ENCODE measurements at places on chromosomes 2 and 18.

GRCh38 chr18:76504749-76505148 is 9.7 kb upstream of the ZNF516 start:
- DNase-seq, result no peak

DNA sequence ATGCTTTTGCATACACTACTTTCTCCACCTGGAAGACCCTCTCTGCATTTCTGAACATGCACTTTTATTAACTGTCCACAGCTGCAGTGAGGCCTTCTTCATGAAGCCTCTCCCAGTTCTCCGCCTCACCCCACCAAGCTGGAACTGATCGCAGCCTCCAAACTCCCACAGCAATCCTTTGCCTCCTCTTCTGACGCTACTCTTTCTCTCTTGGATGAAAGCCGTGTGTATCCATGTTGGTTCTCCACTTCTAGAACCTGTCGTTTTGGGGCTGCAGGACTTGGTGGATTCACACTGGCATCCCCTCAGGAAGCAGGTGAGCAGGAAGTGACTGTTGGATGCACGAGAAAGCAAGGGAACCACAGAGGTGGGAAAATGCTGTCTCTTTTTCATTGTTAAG is 288.6 kb downstream of the MYCN start:
- DNase-seq, result no peak

GRCh38 chr2:55804535-55804934 is 110.9 kb upstream of the PNPT1 start:
- DNase-seq, result no peak

GRCh38 chr2:96538487-96539214 is 2.1 kb downstream of the ARID5A start:
- peak; percentile 73 for DNase-seq

- DNase-seq, result no peak
These were observed 45.3 kb downstream of the CD28 start for GRCh38 chr2:203751685-203752271.

DNA sequence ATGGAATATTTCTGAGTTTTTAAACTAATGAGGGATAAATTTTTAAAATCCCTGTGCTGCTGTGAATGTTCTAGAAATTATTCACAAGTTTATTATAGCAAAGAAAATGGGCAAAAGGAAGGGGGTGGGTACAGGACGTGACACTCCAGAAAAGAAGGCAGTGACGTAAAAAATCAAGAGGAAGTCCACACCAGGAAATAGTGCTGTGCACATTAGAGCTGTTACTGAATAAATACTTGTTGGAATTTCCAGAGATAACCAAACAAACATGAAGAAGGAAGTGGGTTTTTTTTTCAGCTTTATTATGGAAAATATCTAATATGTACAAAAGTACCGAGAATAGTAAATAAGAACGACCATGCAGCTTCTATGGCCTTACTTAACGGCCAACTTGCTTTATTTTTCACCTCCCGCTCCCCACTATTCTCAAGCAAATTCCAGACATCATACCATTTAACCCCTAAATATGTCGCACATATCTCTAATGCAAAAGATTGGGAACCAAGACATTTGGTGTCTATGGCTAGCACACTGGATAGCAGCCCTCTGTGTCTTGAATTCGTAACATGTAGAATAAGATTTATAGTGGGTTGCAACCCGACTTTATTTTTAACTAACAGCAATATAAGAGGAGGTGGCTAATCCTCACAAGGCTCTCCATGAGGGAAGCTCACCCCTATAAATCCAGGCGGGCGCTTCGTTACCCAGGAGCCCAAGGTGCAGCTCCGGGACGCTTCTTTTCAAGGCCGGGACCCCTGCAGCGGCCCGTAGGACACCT is 580 bp upstream of the NDUFV2 start:
- no peak for DNase-seq

DNA sequence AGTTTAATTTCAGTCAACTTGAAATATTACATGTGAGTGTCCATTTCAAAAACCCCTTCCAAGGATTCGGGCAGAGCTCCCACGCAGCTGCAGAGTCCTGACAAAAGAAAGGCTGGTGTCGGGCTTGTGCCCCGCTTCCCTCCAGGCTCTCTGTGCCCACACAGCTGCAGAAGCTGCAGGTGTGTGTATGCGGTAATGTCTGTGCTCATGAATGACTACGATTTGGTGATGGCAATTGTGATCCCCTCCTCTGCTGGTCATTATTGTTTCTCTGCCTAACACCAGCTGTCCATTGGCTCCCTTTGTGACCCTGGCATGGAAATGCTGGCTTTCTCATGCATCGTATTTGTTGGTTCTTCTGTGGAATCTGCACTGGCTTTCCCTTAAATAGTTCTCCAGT is 224.8 kb downstream of the NUP35 start:
- DNase-seq, result no peak

DNA sequence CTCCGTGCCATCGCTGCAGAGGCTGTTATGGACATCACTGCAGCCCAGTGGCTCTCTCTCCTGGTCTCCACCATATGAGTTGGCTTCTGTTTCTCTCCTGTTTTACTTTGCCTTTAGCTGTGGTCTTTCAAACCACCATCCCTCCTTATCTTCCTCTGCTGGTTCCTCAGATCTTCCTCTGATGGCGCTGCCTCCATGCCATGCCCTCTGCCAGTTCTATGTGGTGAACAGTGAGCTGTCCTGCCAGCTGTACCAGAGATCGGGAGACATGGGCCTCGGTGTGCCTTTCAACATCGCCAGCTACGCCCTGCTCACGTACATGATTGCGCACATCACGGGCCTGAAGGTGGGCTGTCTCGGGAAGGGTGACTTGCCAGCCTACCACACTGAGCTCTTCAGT is 13.1 kb downstream of the TYMS start:
- DNase-seq, result no peak

- no peak for DNase-seq
These were observed 83.0 kb downstream of the TAF4B start for GRCh38 chr18:26309281-26309680.

- DNase-seq, result no peak
These were observed 9.1 kb upstream of the AP1S3 start for GRCh38 chr2:223846515-223846914.

DNA sequence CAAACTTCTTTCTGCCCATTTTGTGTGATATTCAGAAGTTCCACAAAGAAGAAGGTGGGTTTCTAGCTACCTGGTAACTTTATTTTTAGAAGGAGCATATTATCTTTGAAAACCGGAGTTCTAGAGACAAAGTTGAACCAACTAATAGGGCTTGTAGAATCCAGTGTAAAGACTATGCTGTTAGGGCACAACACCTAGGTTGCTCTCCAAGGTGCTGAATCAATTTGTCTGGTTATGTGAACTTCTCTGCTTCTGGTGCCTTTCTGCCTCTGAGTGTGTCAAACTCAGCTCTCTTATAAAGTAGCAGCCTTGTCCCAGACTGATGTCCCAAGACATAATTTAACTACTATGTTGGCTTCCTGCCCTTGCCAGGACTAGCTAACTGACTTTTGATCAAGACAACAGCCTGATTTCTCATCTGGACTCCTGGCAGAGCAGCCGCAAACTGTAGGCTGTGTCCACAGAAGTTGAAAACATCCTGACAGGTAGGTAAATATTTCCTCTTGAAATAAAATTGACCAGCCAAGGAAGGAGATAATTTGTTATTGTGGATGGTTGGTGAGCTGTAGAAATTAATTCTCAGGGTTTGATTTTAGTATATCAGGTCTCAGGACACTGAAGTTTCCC is 119.4 kb downstream of the CYRIA start:
- DNase-seq, result no peak

DNA sequence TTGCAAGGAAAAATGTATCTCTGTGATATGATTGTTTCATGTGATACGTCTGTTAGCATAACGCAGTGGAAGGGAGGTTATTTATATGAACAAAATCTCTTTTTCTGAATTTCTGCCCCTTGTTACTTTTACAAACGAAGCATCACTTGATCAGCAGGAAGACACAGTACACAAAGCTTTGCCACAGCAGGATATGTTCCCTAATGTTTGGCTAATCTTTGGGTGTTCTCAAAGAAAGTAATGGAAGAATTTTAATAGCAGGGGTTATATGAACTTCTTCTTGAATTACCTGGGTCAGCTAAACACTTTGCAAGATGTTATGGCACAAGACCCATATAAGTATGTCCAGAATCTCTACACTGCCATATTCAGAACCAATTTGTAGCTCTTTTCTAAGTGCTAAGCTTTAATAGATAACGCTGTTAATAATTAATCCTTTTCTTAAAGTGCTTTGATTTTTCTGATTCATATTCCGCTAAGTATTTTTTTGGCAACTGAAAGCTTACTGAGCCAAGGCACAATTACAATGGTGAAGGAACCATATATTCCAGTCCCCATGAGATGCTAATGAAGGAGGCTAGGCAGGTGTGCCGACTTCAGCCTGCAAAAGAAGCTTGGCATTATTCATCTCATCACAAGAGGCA is 33.2 kb upstream of the TRIB2 start:
- DNase-seq, result no peak

GRCh38 chr2:26605195-26605998 is 35.8 kb downstream of the CIB4 start:
- no peak for DNase-seq

- DNase-seq, result no peak
These were observed 37.2 kb downstream of the AGPS start for GRCh38 chr2:177429688-177430325.

GRCh38 chr2:220701115-220701514 is 871.0 kb downstream of the EPHA4 start:
- DNase-seq, result no peak

DNA sequence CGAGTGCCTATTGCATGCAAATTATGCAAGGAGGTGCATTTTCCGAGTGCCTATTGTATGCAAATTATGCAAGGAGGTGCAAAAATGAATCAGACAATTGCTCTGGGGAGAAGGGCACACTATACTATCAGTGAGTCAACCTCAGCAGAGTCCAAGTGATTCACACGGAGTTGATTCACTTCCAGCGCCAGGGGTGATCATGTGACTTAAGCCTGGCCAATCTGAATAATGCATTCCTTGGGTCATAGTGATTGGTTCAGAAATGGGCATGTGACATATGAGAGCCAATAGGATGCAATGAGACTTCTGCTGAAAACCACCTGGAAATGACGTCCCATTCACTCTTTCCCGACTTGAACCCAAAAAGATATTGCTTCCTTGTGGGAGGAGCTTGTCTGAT is 152.2 kb downstream of the DAW1 start:
- no peak for DNase-seq

GRCh38 chr2:72154386-72154975 is 6.8 kb upstream of the CYP26B1 start:
- no peak for DNase-seq

GRCh38 chr2:168490015-168490874 is 34.2 kb downstream of the CERS6 start:
- no peak for DNase-seq

DNA sequence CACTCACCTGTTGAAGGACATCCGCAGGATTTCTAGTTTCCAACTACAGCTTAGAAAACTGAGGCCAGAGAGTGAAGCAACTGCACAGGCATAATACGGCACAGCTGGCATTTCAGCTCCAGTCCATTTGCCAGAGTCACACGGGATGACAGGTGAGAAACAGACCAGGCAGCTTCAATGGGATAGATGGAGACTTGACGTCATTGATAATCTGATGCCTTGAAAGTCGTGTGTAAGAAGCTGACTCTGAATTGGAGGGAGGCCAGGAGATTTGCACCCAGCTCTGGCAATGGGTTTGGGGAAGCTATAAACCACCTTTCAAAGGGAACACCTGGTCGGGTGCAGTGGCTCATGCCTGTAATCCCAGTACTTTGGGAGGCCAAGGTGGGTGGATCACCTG is 12.4 kb upstream of the DNMT3A start:
- no peak for DNase-seq

GRCh38 chr2:3145471-3146021 is 232.1 kb downstream of the EIPR1 start:
- no peak for DNase-seq

- DNase-seq, result no peak
These were observed 66.1 kb upstream of the RGPD5 start for GRCh38 chr2:109727929-109728447.

DNA sequence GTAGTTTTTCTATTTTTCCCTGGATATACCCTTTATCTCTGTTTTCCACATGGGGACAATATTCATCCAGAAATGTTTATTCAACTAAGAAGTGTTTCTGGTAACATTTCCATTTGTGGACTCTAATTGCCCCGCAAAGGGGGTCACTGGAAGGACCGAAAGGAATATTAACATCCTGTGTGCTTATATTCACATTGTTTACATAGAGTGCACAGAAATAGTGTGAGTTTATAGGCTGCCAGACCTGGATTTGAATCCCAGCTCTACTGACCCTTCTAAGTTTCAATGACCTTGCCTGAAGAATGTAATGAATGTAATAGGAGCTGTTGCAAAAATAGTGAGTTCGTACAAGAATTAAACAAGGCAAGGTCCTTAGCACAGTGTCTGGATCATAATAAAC is 152.9 kb upstream of the NCKAP5 start:
- DNase-seq, result no peak
